NB4 (cell line): ENCODE measurements at places on chromosomes 1 and 21.

DNA sequence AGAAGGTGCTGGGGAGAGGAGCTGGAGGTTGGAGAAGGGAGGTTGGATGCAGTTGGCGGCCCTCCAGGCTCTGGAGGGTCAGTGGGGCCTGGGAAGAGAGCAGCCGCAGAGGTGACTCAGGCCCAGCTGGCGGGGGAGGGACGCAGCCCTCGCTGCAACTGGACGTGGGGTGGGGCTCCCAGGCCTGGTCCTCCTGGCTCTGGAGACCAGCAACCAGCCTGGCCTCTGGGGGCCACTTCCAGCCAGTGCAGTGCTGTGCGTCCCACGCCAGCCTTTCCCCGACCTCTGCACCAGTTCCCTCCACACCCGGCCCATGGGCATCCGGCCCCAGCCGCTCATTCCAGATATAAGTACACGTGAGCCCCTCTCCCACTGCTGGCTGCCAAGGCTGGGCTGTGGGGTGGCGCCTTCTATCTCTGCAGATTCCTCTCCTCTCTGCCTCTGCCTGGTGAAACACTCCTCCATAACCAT lies 38.0 kb upstream of the COL18A1 start:
- DNase-seq = no peak

GRCh38 chr1:3292868-3293562 lies 161.4 kb upstream of the ARHGEF16 start:
- no peak for DNase-seq

DNA sequence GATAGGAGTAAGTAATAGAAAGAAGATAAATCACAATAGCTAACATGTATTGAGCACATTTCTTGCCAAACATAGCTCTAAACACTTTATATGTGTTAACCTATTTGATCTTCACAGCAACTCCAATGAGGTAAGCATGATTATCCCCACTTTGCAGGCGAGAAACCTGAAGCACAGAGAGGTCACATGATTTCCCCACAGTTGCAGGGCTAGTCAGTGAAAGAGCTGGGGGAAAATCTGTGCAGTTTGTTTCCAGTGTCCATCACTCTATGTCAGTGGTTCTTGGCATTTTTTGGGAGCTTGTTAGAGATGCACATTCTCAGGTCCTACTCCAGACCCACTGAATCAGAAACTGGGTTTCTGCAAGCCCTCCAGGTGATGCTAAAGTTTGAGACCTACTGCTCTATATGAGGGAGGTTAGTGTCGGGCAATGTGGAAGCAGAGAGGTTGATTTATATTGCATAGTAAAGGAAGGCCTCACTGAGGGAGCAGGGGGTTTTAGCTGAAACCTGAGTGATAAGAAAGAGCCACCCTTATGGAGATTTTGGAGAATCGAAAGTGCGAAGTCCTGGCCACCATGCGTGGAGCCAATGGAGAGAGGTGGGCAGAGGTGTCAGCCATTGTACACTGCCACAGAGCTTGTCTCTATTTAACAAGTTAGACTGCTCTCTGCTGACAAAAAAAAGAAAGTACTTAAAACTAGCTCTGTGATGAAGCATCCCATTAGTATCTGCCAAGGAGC lies 20.9 kb downstream of the MCOLN3 start:
- no peak for DNase-seq

GRCh38 chr1:183242556-183242955 lies 56.5 kb downstream of the LAMC2 start:
- DNase-seq = no peak

DNA sequence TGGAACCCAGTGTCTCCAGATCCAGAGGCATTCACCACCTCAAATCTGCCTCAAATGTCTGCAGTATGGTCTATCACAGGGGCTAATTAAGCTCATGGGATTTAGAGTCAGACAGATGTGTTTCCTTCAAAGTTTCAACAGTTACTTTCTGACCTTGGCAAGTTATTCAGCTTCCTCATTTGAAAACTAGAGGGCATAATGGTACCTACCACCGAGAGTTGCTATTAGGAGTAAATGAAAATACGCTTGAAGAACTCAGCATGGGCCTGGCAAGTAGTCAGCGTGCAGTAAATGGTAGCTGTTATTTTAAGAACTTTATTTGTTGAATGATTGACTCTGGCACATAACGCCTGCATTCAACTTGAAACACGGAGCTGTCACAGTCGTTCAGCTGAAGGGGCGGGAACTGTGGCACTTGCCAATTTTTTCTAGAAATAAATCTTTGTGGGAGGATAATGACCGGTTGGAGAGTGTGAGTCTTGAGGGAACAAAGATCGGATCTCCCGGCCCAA lies 1.2 kb upstream of the CAP1 start:
- peak; percentile 88 for DNase-seq

GRCh38 chr1:59750328-59751003 lies 64.3 kb upstream of the HOOK1 start:
- no peak for DNase-seq

GRCh38 chr1:58695206-58695605 lies 4.7 kb downstream of the MYSM1 start:
- no peak for DNase-seq

- no peak for DNase-seq
Observed at GRCh38 chr1:192559115-192560006, 16.2 kb upstream of the RGS1 start.
